ENCODE measurements at places on chromosomes 3 and 15. TPM values are rescaled to one million over a fixed set of nuclear protein-coding genes. Genes with fewer than 3 reads are reported as not detected.
A peak's percentile ranks its signal among the peaks of the same experiment; 100 is the strongest.

The TIPIN gene
- 5.4 TPM for total RNA-seq

The CORO2B gene
- total RNA-seq: 1.2 TPM

The MCF2L2 gene
- total RNA-seq: 0.40 TPM

The RBM5 gene
- total RNA-seq: 150 TPM

The TLR9 gene
- total RNA-seq: not detected

The RARB gene
- total RNA-seq: 30.7 TPM

The KNSTRN gene
- 24.0 TPM for total RNA-seq

The RHOV gene
- total RNA-seq: 1.2 TPM

The C15orf62 gene
- 0.43 TPM for total RNA-seq

The LDHAL6B gene
- total RNA-seq: not detected

The RBSN gene
- total RNA-seq: 19.4 TPM

The HEMK1 gene
- 18.5 TPM for total RNA-seq

GRCh38 chr3:187291001-187291511 lies 481 bp downstream of the MASP1 start:
- peak; percentile 47 for DNase-seq

GRCh38 chr3:10397879-10398278 lies 77.0 kb upstream of the SEC13 start:
- no peak for DNase-seq

GRCh38 chr15:67768313-67768977 lies 56.9 kb upstream of the SKOR1 start:
- DNase-seq: no peak

DNA sequence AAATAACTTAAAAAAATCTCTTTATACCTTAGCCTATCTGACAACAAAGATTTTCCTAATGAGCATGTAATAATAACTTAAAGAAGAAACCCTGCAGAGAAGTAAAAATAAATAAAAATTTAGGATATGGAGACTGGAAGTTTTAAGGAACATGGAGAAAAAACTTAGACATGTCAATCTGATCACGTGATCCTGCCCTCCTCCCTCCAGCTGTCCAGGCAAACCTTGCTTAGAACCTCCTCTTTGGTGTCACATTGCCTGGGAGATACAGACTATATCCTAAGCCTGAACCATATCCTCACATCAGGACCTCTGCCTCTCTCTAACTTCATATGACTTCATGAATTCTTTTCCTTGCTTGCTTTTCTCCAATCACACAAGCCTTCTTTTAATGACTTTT lies 275.5 kb downstream of the CNTN3 start:
- no peak for DNase-seq

DNA sequence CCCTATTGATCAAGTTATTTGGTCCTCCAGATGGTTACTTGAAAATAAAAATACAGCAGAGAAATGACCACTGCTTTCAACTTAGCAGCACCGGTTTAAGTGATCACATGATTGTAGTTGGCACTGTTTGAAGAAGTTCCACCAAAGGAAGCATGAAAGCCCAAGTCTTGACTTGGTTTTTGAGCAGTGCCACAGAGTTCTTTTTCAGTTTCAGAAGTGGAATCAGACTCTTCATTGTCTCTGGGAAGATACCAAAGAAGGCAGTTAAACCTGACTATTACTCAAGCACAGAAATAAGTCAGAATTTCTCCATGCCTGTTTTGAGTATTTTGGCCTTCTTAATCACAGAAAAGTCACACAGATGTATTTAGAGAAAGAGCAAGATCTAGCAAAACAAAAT lies 66.7 kb downstream of the BBX start:
- no peak for DNase-seq

- no peak for DNase-seq
Observed at GRCh38 chr3:168336276-168336675, 240.6 kb upstream of the GOLIM4 start.

GRCh38 chr3:13137941-13138832 lies 65.0 kb upstream of the IQSEC1 start:
- no peak for DNase-seq

GRCh38 chr3:132843851-132844553 lies 121.8 kb upstream of the NPHP3 start:
- no peak for DNase-seq

DNA sequence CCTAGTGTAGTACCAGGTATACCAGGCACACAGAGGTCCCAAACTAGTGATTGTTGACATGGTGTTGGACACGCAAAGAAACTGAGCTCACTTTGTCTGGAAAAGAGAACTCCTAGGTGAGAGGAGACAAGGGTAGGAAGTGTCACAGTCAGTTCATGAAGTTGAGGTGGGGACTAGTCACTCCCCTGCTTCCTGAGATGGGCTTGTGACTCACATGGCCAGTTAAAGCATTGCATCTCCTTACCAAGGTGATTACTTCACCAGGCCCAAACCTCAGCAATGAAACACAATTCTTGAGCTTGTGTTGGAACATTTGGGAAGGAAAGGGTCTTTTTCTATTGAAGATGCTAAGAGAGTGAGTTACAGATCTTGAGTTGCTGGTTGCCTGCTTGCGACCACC lies 49.2 kb upstream of the RAD18 start:
- no peak for DNase-seq

DNA sequence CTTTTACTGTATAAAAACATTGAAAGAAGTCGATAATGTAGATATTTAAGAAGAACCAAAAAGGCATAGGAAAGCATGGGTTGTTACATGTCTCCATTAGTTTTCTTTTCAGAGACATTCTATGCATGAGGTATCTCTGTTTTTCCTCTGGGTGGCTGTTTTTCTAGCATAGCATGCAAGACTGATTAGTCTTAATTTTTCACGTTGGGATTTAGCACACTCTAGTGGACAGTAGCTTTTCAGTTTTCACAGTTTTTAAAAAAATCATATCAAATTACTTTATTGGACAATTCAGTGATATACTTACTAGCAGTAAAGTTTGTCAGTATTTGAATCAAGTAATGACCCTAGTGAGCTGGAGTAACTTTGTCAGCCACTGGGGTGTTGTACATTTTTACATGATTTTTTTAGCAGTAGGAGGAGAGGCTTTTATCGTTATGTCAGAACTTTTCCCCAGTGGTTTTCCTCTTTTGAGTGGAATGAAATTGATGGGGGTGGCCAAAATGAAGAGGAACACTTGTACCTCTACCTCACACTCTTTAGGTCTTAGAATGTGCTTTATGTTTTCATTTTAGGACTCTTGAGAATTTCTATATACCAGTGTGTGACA lies 57.2 kb downstream of the SEC22A start:
- DNase-seq: peak; percentile 62

GRCh38 chr3:131349946-131350347 lies 31.6 kb upstream of the NUDT16 start:
- peak; percentile 23 for DNase-seq

GRCh38 chr15:38275959-38276358 lies 23.3 kb downstream of the SPRED1 start:
- no peak for DNase-seq

GRCh38 chr3:133171831-133172230 lies 133.6 kb downstream of the TMEM108 start:
- no peak for DNase-seq

DNA sequence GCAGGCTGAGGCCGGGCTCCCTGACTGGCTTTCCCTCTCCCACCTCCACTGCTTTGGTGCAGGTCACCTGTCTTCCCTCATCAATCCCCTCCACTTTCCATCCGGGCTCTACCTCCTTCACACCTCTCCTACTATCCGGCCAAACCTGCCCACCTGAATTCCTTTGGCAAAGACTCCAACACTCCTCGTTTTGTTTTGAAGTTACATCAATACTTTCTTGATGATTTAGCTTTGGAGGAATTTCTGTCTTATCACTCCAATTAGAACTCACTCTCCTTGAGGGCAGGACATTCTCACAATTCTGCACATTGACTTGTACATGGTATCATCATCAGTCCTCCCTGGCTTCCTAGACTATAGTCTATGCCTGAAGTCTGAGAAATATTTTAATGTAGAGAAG lies 20.4 kb downstream of the LDHAL6B start:
- no peak for DNase-seq

GRCh38 chr3:173584838-173585831 lies 187.6 kb downstream of the NLGN1 start:
- peak; percentile 65 for DNase-seq

DNA sequence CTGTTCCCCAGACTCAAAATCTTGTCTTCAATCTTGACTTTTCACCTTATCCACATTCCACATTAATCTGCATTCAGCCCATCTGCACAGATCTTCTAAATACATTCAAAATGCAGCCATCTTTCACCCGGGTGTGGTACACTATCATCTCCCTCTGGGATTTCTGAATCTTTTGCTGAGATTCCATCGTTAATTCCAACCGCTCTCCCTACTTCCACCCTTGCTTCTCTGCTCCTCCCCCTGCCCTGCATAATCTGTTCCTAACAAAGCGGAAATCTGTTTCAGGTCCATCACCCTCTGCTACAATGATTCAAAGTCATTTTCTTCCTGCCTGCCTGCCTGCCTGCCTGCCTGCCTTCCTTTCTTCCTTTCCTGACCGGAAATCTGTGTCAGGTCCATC lies 7.9 kb upstream of the GOLGA8B start:
- no peak for DNase-seq

- no peak for DNase-seq
Observed at GRCh38 chr15:70236341-70237086, 138.8 kb upstream of the TLE3 start.

DNA sequence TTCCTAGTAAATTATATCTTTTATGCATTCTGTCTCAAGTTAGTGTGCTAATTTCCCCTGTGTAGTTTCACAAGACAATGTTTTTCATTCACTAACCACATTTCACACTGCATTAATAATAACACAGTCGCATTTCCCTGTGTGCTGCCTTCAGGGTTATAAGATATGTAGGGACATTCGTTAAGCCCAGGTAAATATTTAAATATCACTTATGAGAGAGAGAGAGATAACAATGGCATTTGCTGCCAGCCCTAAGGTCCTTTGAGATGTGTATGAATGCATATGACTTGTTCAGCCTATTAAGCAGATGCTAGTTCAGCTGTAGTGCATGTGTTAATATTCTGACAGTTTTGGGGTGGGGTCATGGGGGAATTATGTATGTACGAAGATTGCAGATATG lies 876.7 kb downstream of the NAALADL2 start:
- no peak for DNase-seq

GRCh38 chr3:101833446-101833974 lies 15.8 kb upstream of the NFKBIZ start:
- no peak for DNase-seq

DNA sequence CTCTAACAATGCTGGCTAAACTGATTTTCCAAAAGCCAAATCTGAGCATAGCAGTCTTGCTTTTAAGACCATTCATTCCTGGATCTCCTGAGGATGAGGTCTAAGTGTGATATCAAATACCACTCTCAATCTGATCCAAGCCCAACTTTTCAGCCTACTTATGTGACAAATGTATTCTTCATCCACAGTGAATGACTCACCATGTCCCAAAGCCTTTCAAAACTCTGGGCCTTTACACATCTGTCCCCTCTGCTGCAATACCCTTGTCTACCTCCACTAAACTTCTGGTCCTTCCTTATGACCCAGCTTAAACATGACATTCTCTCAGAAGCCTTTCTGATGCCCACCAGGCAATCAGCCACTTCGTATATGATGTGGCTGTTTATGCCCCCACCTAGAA lies 4.6 kb downstream of the ANAPC13 start:
- DNase-seq: no peak

DNA sequence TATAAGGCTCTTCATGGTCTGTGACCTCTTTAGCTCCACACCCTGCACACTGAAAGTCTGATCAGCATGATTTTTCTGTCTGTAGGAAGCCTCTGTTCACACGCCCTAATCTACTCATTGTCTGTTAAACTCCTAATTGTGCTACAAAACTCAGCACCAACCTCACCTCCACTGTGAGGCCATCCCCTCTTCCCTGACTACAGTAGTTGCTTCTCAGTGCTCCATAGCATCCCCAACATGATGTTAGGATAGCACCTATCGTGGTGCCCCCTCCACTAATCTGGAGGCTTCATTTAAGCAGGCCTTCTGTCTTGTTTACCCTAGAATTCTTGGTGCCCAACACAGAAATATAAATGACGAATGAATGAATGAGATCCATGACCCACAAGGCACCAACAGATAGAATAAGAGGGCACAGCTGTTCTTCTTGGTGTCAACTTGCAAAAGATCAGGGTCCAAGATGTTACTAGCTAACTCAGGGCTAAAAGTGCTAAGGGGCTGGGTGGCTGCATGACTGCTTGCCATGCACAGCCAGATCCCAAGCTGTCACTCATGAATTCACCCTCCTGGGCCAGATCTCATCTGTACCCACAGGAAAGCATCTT lies 55.2 kb upstream of the HEG1 start:
- no peak for DNase-seq

DNA sequence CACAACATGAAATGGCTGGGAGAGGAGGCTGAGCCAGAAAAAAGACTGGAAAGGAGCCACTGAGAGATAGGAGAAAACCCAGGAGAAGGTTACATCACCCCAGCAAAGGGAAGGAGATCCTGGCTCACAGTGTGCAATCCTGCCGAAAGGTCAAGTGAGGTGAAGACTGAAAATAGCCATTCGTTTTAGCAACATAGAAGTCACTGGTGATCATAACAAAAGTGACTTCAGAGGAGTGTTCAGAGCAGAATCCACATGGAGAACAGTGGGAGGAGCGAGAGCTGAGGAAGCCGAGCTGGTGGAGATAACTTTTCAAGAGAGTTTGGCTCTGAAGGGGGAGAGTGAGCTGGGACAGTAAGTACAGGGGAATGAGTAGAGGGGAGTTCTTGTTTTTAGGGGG lies 5.4 kb upstream of the HEG1 start:
- DNase-seq: peak; percentile 48

- DNase-seq: no peak
Observed at GRCh38 chr15:74809242-74809641, 3.4 kb upstream of the LMAN1L start.

DNA sequence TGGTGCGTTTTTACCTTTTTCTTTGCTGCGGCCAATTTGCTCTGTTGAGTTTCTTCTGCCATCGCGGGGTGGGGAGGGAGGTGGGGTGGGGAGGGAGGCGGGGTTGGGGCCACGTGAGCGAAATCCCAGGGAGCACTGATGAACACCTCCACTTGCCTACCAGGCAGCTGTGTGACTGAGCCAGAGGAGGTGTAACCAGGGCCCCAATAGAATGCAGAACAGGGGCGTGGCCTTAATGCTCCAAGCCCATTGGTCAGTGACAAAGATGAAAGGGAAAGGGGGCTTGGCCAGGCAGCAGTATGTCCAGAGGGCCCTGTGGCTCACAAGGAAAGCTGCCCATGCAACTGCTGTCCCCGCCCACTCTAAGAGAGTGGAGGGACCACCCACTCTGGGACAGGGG lies 21.4 kb upstream of the OR4F6 start:
- DNase-seq: no peak

DNA sequence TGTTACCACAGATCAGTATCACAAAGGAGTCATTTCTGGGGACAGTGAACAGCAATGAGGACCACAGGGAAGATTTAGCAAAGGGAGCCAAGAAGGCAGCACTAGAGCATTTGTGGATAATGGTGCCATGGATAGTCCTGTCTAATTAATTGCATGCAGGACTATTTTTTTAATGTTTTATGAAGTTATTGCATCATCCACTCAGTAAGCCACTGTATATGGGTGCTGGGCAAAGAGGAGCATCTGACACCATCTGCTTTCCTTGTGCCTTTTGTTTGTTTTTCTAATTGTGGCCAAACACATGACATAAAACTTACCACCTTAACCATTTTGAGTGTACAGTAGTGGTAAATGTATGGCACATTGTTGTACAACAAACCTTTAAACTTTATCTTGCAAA lies 301.1 kb upstream of the LRRFIP2 start:
- no peak for DNase-seq

All from hepatocyte (in vitro differentiated cells).